Peyer's patch (tissue), 4 donors: ENCODE measurements at places on chromosomes 6 and 20. TPM values are rescaled to one million over a fixed set of nuclear protein-coding genes. Genes with fewer than 3 reads are reported as not detected.
A peak's percentile ranks its signal among the peaks of the same experiment; 100 is the strongest.

The ASXL1 gene
- total RNA-seq = 173 TPM

The JPH2 gene
- 8.0 TPM for total RNA-seq

The OR2H1 gene
- not detected for total RNA-seq

The ARFGEF3 gene
- total RNA-seq = 9.5 TPM

The TRAPPC3L gene
- not detected for total RNA-seq

The TNFRSF21 gene
- 48.4 TPM for total RNA-seq

The SDCBP2 gene
- 361 TPM for total RNA-seq

DNA sequence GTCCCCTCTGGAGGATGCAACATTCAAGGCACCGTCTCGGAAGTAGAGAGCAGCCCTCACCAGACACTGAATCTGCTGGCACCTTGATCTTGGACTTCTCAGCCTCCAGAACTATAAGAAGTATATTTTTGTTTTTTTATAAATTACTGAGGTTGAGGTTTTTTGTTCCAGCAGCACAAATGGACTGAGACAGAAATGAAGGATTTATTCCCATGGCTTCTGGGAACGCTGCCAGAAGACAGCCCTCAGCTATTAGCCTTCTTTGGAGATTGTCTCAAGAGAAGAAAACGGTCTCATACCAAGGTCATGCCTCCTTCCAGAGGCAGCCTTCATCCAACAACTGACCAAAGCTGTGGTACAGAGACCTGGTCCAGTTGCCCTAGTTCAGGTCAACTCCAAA lies 85.4 kb downstream of the CHMP4B start:
- no peak for DNase-seq

DNA sequence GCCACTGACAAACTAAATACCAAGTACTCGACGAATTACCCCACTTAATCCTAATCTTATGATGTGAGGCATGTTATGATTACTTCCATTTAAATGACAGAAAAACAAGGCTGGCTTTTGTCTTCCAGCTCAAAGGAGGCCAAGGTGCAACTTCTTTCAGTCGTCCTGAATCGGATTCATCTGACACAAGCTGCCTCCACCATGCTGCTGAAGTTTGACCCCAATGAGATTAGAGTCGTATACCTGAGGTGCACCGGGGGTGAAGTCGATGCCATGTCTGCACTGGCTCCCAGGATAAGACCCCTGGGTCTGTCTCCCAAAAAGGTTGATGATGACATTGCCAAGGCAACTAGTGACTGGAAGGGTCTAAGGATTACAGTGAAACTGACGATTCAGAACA lies 71.0 kb downstream of the CHD6 start:
- no peak for DNase-seq

- no peak for DNase-seq
Observed at GRCh38 chr6:161413355-161413771, 139.5 kb upstream of the AGPAT4 start.

DNA sequence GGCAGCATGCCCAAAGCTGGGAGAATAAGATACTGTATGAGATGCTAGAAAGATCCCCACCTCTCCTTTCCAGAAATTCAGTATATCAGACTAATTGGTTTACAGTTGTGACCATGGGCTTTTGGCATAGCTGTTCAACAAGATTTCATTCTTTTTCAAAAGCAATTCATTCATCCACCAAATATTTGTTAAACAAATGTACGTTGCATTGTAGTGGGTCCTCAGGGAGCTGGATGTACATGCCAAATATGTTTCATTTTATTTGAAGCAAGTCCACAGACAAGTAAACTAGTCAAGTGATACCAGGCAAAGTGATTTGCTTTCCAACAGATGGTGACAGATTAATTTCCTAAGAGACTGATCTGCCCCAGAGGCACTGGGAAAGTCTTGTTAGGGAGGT lies 85.8 kb upstream of the ESR1 start:
- no peak for DNase-seq

DNA sequence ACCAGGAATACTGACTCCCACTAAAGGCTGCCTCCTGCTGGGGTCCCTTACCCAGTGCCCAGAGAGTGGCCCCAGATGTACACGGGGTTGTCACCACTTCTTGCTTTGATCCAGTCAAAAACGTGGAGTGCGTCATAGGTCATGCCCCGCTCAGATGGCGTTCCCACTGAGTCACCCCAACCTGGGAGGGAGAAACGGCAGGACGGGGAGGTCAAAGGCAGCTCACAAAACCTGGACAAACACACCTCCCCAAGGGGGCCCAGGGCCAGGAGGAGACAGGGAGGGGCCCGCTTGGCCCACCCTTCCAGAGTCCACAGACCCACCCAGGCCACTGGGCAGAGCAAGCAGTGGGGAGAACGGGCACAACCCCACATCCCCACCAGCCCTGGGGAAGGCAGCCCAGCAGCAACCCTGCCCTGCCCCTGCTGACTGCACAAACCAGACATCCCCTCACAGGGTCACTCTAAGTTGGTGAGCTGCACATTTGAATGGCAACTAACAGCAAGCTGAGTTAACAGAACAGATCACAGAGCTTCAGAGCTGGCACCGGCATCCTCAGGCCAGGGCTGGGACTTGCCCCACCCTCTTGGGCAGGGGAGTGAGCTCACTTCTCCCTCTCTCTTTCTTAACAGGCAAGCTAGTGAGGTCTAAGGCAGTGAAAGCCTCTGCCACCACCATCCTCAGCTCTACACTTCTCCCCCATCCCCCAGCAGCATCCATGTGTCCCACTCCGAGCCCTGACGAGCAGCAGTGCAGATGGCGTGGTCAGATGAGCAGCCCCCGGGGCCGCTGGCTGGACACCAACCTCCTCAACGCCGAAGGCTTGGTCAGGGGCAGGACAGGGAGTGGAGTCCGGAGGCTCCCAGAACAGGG lies 61.7 kb downstream of the PYGB start:
- DNase-seq = peak; percentile 85

GRCh38 chr6:3518356-3519190 lies 61.7 kb upstream of the SLC22A23 start:
- DNase-seq = no peak

DNA sequence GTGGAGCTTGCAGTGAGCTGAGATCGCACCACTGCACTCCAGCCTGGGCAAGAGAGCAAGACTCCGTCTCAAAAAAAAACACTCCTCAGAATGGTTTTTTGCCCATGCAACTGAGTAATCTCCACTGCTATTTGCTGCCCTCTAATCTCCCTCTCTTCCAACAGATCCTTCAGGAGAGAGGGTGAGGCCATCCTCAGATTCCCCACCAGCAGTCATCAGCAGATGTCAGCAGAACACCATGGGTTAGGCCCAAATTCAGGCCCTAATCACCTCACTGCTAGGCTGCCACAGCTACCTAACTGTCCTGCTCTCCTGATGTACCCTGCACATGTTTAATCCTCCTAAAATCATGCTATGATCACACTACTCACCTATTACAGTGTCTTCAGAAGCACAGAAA lies 63.2 kb upstream of the BEND6 start:
- DNase-seq = no peak

- DNase-seq = no peak
Observed at GRCh38 chr6:56699066-56699654, 56.5 kb upstream of the DST start.

- no peak for DNase-seq
Observed at GRCh38 chr6:79202556-79202955, 31.9 kb downstream of the HMGN3 start.

DNA sequence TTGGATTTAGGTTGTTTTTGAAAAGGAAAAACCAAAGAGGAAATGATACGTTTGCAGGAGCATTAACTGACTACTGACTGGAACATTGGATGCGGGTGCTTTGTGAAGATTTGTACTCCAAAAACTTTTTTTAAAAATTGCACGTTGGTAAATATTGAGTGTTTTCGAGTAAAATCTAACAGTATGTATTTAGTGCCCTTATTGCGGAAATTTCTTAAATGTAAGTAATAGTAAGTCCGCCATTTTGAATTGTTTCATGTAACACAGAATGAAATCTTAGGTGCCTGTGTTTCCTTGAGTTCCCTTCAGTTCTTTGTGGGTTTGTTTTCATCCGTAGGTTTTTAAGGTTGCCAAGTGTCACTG lies 15.2 kb upstream of the LIN28B start:
- DNase-seq = no peak

GRCh38 chr6:136404627-136405419 lies 115.2 kb upstream of the BCLAF1 start:
- no peak for DNase-seq

- DNase-seq = no peak
Observed at GRCh38 chr6:89475634-89476033, 42.7 kb downstream of the ANKRD6 start.

DNA sequence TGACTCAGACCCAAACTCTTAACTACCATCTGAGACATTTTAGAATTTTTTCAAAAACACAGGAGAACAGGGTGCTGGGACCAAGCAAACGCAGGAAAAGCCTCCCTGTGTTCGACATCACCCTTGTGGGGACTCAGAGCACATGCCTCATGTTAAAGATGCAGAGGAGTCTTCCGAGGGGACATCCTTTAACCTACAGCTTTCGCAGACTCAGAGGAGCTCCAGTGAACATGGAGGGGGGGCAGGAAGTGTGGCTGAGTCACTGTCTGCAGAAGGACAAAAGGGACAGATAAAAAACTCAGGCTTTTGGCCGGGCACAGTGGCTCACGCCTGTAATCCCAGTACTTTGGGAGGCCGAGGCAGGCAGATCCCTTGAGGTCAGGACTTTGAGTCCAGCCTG lies 15.1 kb downstream of the BMP7 start:
- no peak for DNase-seq

DNA sequence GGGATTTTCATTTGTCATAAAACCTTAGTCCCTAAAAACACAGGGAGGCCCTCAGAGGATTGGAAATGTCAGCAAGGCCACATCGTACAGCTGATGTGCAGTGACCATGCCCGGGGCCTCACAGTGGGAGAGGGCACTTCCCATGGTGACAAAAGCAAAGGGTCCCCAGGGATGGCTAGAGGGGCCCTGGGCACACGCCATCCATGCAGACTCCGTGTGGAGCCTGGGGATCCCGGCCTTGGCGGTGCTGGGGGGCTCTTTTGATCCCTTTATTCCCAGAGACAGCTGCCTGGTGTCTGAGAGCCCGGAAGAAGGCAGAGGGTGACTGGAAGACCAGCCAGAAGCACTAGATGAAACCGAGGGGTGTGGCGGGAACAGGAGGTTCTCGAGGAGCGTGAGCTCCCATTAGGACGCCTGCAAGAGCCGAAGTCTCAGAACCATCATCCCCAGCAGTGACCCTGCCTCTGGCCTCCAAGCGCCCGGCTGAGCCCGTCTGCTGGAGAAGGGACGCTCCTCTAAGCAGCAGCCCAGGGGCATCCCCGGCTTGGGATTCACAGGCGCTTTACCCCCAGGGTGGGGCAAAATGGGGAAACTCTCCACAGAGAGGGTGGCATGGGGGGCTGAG lies 49.1 kb upstream of the FRMD1 start:
- DNase-seq = peak; percentile 36

DNA sequence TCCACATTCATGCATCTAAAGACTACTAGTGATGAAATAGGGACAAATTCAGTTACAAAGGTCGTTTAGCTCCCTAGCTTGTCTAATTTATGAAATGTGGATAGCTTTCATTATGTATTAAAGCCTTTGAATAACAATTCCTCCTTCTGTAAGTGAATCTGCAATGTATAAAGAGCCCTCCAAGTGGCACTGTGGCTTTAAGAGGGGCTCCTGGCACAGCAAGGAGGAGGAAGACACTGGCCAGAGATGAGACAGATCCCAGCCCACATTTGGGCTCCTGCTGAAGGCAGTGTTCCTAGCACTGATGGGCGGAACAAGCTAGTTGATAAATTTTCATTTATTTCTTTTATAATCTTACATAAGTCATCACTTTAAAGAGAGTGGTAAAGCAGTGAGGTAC lies 17.6 kb upstream of the FUCA2 start:
- no peak for DNase-seq

DNA sequence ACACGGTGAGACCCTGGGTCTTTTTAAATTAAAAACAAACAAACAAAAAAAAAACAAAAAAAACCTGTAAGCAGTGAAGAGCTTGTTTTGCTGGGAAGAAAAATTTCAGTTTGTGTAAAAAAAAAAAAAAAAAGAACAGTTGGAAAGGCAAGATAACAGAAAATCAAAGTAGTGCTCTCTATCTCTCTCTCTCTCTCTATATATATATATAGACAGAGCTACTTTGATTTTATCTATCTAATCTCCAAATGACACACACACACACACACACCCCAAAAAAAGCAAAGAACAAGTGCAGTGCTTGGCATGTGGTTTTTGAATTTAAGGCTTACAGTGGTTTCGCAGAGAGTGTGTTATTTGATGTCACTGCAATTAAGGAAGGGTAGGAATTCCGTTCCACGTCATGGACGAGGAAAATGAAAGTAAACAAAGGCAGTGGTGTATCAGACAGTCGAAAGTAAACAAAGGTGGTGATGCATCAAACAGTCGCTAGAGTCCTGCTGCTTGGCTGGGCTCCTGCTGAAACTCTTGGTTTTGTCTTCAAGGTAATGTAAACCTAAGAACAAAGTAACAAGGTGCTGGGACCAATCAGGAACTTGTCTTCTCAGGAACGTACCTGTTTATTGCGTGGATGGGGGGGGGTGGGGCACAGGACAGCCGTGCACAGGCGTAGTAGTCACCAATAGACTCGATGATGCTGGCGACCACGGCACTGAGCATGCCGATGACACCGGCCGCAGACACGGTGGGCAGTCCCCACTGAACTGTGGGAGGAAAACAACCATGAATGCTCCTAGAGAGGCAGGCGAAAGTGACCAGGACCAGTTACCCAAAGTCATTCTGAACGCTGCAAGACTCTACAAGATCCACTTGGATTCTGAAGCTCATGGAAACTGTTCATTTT lies 131.8 kb downstream of the SLC23A2 start:
- DNase-seq = no peak

DNA sequence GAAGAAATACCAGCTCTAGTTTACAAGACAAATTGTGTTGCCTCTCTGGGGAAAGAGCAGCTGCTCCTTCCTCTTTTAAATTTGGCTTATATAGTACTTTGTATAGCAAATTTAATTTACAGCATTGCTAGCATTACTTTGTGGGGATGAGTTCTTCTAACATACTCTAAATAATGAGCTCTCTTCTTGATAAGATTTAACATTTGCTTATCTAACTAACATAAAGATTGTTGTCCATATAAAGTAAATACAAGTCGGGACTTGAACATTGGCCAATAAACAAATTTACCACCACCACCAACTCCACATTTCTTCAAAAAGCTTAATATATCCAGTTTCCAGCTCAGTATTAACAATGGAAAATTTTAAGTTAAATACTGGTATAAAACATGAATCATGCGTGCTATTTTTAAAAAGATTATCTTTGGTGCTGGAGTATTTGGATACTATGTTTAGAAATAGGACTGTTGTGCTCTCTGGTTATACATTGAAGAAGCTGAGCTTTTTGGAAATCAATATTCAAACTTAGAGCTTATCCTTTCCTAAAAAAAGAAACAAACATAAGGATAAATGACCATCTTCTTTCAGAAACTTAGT lies 1146.9 kb upstream of the GJE1 start:
- no peak for DNase-seq
